ENCODE measurements at places on chromosomes 6 and 20.

- peak; percentile 74 for DNase-seq
Measured at GRCh38 chr6:72418495-72418894, 203.4 kb upstream of the KCNQ5 start.

DNA sequence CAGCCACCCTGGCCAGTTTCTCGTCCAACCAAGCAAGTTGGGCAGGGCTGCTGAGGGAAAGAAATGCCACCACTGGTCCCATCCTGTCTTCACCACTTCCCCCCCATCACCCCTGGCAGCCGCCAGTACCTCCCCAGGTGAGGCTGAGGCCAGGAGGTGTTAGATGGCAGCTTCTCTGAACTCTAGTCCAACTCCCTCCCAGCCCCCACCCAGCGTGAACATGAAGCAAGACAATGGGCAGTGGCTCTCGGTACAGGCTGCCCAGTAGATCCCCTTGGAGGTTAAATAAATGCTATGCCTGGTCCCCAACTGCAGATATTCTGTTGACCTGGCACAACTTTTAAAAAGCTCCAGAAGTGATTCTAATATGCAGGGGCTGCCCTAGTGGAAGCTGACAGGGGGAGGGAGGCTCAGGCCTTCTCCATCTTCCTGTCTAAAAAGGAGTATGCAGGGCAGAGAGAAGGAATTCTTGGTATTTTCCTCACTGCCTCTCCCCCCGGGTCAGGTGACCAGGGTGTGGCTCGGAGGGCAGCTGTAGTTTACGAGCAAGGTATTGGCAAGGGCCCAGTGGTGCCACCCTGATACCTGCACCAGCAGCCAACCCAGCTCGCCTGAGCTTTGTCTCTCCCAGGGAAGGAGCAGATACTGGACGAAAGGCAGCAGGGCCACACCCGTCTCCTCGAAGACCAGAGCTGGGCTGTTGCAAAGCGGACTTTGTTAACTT, 25.7 kb downstream of the KCNK5 start:
- peak; percentile 29 for DNase-seq

DNA sequence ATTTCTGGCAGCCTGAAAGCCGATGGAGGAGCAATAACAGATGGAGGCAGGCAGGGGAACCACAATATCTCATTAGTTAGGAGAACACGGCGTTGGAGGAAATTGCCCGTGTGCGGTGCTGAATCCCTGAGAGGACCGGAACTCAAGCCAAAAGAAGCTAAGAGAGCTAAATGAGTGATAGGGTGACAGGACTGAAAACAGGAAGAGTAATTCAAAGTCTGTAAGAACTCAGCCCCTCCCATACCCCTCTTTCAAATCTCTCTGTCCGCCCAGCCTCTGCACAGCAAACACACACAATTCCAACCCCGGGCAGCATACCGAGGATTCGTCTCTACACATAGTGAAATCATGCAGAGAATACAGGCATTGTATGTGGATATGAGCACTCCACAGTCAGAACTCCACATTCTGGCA, 2.6 kb upstream of the IPCEF1 start:
- no peak for DNase-seq

DNA sequence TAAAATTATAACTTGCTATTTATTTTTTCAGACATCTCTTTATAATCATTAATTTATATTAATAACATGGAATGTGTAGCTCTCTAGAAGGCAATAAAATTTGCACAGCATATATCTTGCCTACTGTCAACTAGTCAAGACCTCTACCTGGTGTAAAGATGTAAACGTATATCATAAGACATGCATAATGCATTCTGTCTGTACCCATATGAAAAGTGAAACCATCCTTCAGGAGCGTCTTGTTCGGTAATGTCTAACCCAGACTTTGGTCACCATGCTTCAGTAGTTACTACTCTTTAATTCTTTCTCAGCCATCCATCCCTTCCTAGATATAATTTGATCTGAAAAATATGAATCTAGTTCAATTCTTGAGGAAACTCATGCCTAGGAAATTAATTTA, 21.0 kb downstream of the CEP43 start:
- DNase-seq: no peak

- no peak for DNase-seq
Measured at GRCh38 chr6:3804964-3805363, 44.2 kb upstream of the FAM50B start.

Measured in Daoy (cell line).